ENCODE measurements at places on chromosomes 2 and 18. TPM values are rescaled to one million over a fixed set of nuclear protein-coding genes. Genes with fewer than 3 reads are reported as not detected.

GRCh38 chr18:74689251-74689650, 91.6 kb downstream of the ZNF407 start:
- no peak for DNase-seq

DNA sequence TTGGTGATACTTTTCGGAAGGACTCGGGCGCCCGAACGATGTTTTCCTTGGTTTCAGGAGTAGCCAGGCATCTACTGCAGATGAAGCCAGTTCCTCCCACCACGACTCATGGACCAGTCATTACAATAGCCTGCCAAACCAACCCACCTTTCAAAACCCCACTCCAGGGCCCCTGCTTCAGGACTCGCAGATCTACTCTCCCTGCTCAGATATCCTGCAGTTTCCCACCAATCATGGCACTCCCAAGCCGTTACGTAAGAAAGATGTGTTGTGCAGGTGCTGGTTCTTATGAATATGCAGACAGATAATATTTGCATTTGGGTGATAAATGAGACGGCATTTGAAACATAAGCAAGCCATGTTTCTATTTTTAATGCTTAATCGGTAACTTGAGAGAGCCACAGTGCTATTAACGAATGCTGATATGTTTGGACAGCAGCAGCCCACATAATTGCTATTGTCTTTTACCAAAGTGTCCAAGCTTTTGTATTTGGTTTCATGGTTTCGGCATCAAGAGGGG, 3.5 kb upstream of the CYS1 start:
- no peak for DNase-seq

GRCh38 chr2:229856413-229856812, 65.4 kb downstream of the TRIP12 start:
- no peak for DNase-seq

The MRO gene
- 5.8 TPM for polyA plus RNA-seq

The DNAJC5G gene
- polyA plus RNA-seq, result 2.2 TPM

Data from right cardiac atrium (tissue), 5 donors.